ENCODE measurements at places on chromosomes 3 and 15.

DNA sequence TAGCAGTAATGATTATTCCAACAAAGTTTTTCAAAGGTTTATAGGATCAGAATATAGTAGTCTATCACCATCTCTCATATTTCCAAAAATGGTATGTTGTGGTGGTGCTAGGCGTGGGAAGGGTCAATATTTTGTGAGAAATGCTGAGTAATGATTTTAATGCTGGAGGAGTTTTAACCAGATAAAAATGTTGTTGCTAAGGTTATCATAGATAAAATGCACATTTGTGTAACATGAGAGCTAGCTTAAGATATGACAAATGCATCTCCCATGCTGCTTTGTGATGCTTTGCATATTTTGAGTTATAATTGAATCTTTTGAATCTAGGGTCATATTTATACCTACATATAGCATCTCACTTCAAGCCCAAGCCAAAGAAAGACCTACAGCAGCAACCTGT is 103.9 kb upstream of the ROBO1 start:
- DNase-seq = no peak

GRCh38 chr3:172136330-172136729 is 97.0 kb downstream of the FNDC3B start:
- no peak for DNase-seq

GRCh38 chr15:90004252-90004651 is 3.1 kb downstream of the ZNF710 start:
- no peak for DNase-seq

GRCh38 chr3:134373271-134374104 is 759 bp downstream of the AMOTL2 start:
- peak; percentile 75 for DNase-seq

GRCh38 chr3:133948131-133948810 is 52.6 kb upstream of the RAB6B start:
- DNase-seq = no peak

DNA sequence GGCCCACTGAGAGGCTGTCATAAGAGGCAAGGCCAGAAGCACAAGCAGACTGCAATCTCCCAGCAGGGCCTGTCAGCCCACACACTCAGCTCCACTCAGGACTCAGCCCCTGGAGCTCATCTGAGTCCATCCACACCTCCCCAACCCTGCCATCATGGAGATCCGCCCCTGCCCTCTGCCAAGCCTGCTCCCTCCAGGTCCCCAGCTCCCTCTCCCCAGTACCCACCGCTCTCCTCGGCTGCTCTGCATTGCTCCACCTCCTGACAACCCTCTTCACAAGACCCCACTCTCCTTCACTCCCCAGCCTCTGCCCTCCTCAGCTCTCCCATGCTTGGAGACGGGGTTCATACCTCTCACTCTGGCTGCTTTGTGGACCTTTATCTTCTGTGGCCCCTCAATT is 11.1 kb downstream of the POC1A start:
- no peak for DNase-seq

GRCh38 chr3:86942206-86942605 is 48.7 kb downstream of the VGLL3 start:
- DNase-seq = no peak

DNA sequence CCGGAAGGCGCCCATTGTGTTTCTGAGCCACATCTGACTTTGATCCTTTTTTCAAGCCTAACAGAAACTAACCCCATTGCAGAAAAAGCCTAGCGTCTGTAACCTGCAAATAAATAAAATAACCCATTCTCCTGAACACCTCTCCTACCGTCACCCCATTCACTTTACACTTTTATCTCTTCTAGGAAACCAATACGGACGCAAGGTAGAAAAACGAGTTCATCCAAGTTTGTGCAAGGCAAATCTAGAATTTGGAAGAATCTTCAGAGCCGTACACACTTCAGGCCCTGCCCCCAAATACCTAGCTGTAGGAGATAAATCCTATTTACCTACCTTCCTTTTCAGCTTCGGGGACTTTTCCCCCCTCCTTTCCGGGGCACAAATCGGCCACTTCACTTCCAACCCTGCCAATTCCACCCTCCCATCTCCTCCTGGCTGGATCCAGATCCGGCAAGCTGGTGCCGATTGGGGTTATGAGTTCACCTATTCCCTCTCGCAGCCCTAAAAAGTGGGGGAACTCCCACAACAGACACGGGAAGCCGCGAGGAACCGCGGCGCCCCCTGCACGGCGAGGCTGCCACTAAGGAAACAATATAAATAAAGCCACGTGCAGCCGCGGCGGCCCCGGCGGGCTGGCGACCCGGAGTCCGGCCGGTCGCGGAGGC is 987 bp downstream of the PRTG start:
- DNase-seq = no peak
